Brain microvascular endothelial cell (primary cell): ENCODE measurements at places on chromosomes 7 and 10.

GRCh38 chr10:132645630-132646442, 108.2 kb downstream of the INPP5A start:
- no peak for DNase-seq

DNA sequence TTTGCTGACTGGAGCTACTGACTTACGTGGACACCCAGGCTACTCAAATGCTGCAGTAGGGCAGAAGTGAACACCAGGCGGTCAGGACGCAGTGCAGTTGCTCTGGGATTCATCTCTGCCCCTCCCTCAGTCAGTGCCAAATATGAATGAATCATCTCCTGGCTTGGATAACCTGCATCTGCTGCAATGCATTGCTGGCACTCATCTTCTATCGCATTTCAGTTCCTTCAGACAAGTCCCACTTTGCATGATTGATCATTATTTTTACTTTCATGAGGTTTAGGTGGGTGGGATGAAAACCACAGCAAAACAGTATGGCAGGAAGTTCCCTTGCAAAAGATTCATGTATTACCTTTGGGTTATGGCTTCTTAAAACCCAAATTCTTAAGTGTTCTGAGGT, 224.6 kb upstream of the NRP1 start:
- DNase-seq = peak; percentile 63

GRCh38 chr10:13349463-13350274, 1.6 kb upstream of the SEPHS1 start:
- DNase-seq = peak; percentile 27

GRCh38 chr10:5775685-5776084, 37.5 kb downstream of the GDI2 start:
- no peak for DNase-seq
